NCI-H345 (cell line): ENCODE measurements at places on chromosomes 11 and 22.

DNA sequence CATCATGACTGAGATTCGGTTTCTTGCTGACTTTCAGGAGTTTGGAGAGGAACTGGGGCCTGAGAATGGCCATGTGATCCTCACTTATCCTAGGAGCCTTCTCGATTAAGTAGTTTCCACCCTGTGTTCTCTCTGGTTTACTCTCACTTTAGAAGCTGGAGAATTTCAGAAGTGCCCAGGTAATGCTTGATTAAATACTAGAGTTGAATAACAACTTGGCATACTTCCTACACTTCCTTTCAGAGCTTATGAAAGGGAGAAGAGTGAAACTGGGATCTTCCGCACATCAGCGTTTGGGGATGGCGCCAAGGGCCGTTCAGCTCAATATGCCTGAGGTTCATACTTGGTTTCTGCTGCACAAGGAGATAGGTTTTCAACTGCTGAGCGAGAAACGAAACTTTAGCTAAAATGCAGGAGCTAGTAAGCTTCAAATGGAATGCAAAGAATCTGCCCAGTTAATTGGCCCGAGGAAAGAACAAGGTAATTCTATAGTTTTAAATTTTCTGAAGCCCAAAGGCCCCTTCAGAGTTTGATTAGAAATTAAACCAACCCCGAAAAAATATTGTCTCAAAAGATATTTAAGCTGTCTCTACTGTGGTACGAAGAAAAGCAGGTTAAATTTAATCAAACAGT is 823 bp upstream of the MUC15 start:
- no peak for DNase-seq

- DNase-seq: peak; percentile 45
Measured at GRCh38 chr22:20238536-20238900, 29.6 kb downstream of the RTN4R start.

GRCh38 chr11:45737056-45737455 is 67.9 kb upstream of the SLC35C1 start:
- DNase-seq: no peak

DNA sequence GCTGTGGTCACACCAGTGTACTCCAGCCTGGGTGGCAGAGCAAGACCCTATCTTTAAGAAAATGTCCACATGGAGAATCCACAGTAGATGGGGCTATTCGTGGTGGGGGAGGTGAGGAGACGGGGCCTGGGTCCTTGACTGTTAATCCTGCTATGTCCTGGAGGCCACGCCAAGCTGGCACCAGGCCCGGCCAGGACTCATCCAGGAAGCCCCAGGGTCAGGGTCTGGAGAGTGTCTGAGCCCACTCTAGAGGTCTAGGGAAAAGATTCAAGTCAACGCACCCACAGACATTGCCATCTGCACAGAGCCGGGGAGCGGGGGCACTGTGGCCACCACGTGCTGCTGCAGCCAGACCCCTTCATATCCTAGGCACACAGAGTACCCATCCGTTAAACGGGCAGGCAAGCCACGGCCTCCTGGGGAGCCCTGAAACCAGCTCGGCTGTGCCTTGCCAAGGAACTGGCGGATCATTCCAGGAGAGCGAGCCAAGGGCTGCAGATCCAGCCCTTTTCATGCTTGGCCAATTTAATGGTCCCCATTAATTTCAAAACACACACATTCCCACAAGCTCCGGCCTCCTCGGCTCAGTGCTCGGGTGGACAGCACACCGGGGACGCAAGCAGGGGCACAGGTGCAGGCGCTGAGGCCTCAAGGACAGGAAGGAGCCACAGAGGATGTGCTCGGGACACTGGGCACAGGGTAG is 24.7 kb downstream of the MACROD1 start:
- DNase-seq: no peak

DNA sequence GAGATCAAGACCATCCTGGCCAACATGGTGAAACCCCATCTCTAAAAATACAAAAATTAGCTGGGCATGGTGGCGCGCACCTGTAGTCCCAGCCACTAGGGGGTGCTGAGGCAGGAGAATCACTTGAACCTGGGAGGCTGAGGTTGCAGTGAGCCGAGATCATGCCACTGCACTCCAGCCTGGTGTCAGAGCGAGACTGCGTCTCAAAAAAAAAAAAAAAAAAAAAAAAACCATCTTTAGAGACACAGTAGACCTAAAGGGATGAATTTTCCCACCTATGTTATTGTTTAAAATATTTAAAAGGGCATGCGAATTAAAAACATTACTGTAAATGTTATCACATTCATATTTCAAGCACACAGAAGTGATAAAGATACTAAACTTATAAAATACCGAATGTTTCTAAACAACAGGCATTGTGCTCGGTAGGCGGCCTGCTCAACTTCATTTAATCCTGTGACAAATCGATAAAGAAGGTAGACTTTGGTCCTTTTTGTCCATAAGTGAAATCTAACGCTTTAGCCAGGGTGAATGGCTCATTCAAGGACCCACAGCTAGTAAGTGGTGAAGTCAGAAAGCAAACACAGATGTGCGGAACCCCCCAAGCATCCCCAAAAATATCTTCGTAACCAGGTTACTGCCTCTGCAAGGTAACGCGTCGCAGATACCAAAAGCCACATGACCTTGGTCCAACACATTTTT is 16.1 kb downstream of the NCAPD3 start:
- peak; percentile 4 for DNase-seq

- DNase-seq: no peak
Measured at GRCh38 chr11:107688322-107688918, 23.4 kb downstream of the SLN start.

DNA sequence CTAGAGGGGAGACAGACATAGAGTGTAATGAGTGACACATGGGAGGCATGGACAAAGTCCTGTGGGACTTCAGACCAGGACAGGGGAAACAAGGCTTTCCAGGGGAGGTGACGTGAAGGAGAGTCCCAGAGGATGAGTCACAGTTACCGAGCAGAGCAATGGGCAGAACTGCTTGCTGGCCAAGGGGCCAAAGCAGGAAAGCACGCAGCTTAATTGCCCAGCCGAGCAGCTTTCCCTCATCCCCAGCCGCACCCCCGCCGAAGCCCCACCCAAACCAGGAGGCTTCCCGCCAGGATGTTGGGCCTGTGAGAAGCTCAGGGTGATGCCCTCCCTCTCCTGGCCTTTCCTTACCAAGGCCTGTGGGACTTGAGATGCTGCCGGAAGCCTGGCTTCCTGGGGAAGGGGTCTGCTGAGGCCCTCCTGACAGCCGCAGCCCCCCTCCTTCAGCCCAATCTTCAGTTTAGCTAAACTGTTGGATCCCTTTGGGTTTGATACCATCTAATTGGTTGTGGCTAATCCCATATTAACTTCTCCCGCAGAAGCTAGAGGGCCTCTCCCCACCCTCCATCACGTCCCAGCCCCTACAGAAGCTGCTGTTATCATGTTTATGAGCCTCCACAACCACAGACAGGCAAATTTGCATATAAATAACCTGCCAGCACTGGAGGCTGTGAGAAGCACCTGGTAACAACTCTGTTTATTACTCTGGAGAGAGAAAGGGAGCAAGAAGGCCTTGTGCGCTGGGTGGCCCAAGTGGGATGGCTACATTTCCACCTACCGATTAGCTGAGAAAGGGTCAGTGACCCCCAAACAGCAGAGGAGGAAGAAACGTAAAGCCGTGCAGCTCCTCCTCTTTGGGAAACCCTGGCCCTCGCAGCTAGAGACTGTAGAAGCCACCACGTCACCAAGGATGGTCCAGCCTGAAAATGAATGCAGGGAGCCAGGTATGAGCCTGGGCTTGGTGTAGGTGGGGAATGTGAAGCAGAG is 80.0 kb downstream of the TRIM29 start:
- no peak for DNase-seq

- DNase-seq: peak; percentile 26
Measured at GRCh38 chr11:13668957-13669521, 571 bp downstream of the FAR1 start.

DNA sequence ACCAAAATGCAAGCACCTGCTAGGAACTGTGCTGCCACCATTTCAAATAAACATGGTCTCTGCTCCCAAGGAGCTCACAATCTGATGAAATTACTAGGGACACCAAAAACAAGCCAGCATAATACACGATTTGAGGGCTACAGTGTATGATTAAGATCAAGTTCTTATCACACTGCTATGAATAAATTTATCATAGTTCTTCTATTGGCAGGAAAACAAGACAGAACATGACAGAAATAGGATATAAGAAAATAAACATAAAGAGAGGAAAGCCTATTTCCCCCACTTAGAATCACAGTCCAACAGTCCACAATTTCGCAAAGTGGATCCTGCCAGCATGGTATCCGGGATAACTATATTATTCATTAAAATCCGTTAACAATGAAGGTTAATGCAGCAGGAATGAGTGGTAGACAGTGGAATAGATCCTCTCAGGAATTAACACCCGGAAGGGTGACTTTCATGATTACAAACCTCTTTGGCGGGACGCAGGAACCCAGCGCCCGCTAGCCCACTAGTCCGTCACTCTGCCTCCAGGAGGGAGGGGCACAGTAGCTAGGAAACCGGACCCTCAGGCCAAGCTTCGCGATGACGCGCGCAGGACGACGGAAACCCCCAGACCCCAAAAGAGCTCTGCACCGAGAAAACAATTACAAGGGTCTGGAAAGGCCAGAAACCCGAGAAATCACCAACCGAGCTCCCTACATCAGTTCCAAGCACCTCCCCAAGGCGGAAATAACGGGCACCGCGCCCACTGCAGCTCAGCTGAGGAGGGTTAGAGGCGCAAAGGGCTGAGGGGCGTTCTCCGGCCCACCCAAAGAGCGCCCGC is 607 bp downstream of the CCDC82 start:
- no peak for DNase-seq

- peak; percentile 84 for DNase-seq
Measured at GRCh38 chr11:126115127-126115495, 52.4 kb upstream of the CDON start.

DNA sequence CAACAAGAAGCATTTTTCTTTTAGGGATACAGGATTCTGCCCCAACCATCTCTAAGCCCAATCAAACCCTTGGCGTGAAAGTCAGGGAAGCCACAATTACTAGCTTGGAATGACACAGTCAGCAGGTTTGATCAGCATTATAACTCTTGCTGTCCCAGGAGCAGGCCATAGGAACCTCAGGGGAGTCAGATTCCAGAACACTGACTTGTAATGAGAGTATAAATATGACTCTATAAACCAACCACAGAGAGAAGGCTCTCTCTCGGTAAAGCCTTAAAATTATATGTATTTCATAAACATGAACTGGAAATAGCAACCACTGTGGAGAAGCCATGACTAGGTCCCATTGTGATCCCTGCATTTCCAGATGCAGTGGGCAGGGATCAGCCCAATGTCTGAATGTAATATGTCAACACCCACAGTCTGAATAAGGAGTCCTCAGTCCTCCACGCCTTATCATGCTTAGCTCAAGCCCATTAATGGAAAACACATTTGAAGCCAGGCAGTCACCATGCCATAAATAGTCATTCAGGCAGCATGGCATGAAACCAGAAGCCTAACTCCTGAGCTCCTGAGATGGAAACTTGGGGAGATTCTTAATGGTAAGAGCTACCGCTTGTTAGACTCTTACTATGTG is 99.1 kb upstream of the MTNR1B start:
- no peak for DNase-seq
